ENCODE measurements at places on chromosomes 4 and X.

GRCh38 chr4:104490096-104490769 is 4.5 kb downstream of the CXXC4 start:
- DNase-seq: no peak

DNA sequence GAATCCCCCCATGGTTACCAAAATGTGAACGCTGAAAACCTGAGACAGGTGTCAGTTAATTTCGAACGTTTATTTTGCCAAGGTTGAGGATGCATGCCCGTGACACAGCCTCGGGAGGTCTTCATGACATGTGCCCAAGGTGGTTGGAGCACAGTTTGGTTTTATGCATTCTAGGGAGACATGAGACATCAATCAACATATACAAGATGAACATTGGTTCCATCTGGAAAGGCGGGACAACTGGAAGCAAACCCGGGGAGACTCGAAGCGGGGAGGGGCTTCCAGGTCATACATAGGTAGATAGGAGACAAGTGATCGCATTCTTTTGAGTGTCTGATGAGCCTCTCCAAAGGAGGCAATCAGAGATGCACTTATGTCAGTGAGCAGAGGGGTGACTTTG is 11.0 kb upstream of the SH3BP2 start:
- no peak for DNase-seq

DNA sequence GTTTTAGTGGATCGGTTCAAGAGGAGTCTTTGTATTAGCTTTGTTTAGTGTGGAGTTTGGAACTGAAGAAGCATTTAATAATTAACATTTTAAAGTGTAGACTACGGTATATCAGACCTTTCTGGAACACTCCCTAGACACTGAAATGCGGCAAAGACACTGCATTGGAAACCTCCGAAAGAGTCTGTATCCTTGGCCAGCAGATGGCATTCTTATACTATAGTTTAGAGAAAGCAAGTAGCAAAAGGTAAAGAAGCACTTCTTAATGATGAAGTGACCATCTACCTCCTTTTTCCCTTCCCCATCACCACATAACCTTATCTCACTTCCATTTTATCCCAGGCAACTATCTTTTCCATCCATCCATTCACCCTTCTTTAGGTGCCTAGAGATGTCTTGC is 7.6 kb downstream of the FABP2 start:
- DNase-seq: no peak

DNA sequence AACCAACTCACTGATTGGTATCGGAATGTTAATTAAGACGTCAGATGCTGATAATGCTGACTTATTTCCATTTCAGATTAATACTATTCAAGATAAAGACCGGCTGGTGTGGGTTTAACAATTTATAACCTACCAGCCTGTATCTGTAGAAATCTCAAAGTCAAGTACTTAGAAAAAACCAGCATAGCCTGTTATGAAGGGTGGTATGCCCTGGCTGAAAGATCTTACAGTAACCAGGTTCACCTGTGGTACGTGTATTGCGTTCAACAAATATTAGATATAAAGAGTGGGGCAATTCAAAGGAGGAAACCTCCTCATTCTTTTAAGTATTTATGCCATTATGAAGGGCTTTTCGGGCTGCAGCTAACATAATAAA is 240.8 kb upstream of the ANXA3 start:
- DNase-seq: no peak

GRCh38 chr4:42865572-42866189 is 26.8 kb upstream of the GRXCR1 start:
- no peak for DNase-seq

GRCh38 chr4:129583868-129584267 is 487.9 kb downstream of the C4orf33 start:
- no peak for DNase-seq

- no peak for DNase-seq
These were observed 388.0 kb downstream of the CCSER1 start for GRCh38 chr4:90515191-90515590.

- DNase-seq: no peak
These were observed 17.7 kb downstream of the OGT start for GRCh38 chrX:71550578-71550977.

DNA sequence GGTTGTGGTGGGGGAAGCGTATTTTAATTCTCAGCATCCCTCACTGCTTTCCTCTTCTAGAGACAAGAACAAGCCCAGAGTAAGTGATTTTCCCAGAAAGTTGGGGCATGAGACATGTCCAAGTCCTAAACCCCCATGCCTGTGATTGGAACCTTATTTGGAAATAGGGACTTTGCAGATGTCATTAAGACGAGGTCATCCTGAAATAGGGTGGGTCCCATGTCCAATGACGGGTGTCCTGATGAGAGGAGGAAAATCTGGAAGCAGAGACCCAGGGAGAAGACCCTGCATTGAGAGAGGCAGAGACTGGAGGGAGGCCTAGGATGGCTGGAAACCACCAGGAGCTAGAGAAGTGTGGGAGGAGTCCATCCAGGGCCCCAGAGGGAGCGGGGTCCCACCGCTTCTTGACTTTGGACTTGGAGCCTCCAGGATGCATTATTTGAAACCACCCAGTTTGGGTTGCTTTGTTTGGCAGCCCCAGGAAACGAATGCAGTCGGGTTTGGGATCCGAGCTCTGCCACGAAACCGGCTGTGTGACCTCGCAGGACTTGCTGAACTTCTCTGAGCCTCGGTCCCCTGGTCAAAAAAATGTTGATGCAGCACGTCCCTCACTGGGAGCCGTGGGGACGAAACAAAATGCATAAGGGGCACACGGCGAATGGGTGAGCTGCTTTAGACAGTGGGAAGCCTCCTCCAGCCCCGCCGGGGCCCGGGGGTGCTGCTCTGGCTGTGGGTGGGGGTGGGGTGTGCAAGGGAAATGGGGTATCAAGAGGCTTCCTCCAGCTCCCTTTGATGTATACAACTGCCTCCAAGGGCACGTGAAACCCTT is 113.9 kb downstream of the CPZ start:
- no peak for DNase-seq

DNA sequence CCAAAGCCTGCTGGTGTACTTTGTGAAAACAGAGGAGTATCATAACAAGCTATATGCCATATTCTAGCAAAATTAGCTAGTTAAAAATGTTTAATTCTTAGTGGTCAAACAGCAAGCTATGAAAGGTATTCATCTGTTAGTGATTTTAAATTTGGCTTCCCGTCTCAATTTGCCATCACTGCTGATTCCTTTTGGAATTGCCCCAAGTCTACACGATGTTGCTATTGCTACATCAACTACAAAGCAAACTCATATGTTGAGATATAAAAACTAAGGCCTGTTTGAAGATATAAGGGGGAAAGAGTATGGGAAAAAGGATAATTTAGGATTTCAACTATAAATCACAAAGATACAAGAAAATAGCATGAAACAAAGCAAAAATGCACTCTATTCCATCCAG is 146.1 kb downstream of the COL25A1 start:
- no peak for DNase-seq

- DNase-seq: peak; percentile 43
These were observed 4.5 kb downstream of the DTHD1 start for GRCh38 chr4:36285784-36286480.

DNA sequence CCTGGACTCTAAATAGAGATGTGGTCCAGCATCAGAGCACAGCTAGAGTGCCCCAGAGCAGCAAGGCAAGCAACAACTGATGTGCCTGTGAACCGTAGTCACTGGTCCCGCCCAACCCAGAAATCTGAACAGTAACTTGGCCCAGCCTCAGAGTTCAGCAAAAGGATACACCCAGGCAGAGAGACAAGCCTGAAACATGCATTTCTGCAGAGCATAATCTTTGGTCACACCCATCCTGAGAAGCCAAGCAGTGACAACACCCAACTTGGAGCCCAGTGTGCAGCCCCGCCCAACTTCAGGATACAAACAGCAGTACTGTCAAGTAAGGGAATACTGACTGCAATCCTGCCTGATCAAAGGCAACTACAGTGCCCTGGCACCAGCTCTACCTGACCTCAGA is 78.9 kb downstream of the CCDC160 start:
- DNase-seq: no peak

DNA sequence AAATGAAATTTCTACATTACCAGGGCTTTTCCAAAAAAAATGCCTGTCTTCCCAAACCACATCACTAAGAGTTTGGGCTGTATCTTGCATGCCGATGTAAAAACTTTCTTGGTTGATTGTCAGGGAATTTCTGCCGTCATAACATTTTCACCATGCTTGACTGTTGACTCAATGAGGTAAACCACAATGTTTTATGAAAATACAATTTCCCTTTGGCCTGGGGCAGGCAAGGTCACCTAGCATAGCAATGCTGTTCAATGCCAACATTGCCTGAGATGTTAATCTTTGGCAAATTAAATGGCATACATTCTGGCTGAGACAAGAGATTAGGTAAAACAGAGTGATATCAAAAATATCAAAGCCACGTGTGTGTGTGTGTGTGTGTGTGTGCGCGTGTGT is 137.1 kb upstream of the TBL1X start:
- DNase-seq: no peak

GRCh38 chr4:186203406-186203805 is 12.0 kb downstream of the CYP4V2 start:
- DNase-seq: no peak

- no peak for DNase-seq
These were observed 111.2 kb upstream of the ZNF827 start for GRCh38 chr4:146049802-146050201.

- no peak for DNase-seq
These were observed 126.0 kb upstream of the RBPJ start for GRCh38 chr4:26194764-26195163.

- no peak for DNase-seq
These were observed 4.7 kb downstream of the NLRP2B start for GRCh38 chrX:57675320-57675719.
